ENCODE measurements at places on chromosomes 3 and 15. TPM values are rescaled to one million over a fixed set of nuclear protein-coding genes. Genes with fewer than 3 reads are reported as not detected.

- no peaks in the 10 kb centered on the region for H3K36me3 ChIP-seq
- no peak overlapping the region for H3K4me3 ChIP-seq
- H3K27ac ChIP-seq = no peak overlapping the region
- H3K4me1 ChIP-seq = no peaks in the 10 kb centered on the region
- no peak for DNase-seq
These were observed 40.2 kb upstream of the AGTR1 start for GRCh38 chr3:148657470-148657869.

DNA sequence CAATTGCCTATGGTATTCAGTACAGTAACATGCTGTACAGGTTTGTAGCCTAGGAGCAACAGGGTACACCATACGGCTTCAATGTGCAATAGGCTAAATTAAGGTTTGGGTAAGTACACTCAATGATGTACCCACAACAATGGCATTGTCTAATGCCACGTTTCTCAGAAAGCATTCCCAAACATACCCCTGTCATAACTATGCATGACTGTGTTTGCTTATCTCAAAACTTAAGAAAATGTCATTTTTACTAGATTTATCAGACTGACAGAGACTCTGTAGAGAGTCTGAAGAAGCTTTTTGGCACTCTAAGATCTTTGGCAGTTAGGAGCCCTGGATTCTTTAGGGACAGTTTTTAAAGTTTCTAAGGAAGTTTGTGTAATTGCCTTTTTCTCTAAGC lies 59.9 kb downstream of the MECOM start:
- no peak overlapping the region for H3K27ac ChIP-seq
- no peaks in the 10 kb centered on the region for H3K36me3 ChIP-seq
- H3K4me3 ChIP-seq = no peak overlapping the region
- peaks cover 10% of the 10 kb centered on the region for H3K27me3 ChIP-seq
- no peaks in the 10 kb centered on the region for H3K4me1 ChIP-seq

DNA sequence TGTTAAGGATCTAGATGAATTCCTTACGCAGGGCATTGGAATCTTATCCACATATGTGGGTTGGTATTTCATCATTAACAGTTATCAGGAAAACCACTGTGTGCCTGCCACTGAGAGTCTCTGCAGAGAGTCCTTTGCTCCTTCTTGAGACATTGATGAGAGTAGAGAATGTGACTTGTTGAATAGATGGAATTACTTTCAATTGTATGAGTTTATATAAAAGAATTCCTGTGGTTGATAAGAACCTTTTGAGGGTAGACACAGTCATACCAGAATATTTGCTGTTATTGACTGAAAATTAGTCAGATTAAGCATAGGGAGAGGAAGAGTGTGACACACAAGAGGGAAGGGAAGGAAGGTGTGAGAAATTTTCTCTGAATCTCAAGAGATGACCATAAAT lies 30.8 kb downstream of the ARHGEF26 start:
- H3K36me3 ChIP-seq = no peaks in the 10 kb centered on the region
- DNase-seq = no peak
- no peak overlapping the region for H3K4me3 ChIP-seq
- H3K4me1 ChIP-seq = no peaks in the 10 kb centered on the region
- H3K27ac ChIP-seq = no peak overlapping the region
- no peaks in the 10 kb centered on the region for H3K27me3 ChIP-seq

DNA sequence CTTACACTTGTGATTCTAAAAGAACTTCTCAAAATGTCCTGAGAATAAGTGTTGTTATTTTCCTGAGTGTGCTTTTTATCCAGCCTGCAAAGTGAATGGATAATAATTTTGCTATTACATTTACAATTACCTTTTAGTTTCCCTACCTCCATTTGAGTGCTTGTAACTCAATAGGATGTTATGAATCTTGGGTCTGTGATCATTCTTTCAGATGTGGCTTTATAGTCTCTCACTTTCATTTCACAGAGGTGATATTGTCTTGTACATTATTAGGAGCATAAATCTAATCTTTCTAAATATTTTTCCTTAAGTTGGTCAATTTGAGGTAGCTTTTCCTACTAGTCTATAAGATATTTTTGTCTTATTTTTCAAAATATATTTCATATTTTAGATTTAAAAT lies 386.3 kb upstream of the EPHA6 start:
- no peak for DNase-seq
- no peak overlapping the region for H3K27ac ChIP-seq
- no peak overlapping the region for H3K4me3 ChIP-seq
- H3K36me3 ChIP-seq = no peaks in the 10 kb centered on the region

DNA sequence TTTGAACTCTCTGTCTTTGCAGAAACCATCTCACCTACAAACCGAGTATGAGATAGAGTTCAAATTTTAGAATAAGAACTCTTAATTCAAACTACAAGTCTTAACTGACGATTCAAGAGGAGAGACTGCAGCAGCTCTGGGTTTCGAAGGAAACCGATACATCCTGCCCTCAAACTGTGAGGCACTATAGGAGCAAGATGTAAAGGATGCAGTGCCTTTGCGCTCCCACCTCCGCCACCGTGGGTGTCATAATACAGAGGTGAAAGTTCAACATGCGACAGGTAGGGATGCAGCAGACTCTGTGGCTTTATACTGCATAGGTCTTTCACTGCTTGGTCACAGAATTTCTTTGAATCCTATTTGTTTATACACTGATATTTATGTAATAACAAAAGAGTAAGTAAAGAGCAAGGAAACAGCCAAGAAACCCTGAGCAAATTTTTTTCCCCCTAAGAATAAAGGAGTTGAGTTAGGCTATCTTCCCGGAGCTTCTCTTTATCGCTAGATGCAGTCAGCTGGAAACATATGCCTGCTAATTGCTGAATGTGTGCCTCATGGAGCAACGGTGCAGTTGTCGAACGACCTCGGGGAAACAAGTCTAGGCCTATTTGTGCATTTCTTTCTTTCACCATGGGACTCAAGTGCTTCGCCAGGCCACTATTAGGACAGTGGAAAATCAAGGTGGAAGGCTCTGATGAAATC lies 1097.6 kb upstream of the CFAP20DC start:
- no peaks in the 10 kb centered on the region for H3K36me3 ChIP-seq
- H3K27me3 ChIP-seq = no peaks in the 10 kb centered on the region
- no peak for DNase-seq
- no peak overlapping the region for H3K4me3 ChIP-seq
- no peak overlapping the region for H3K27ac ChIP-seq
- H3K4me1 ChIP-seq = no peaks in the 10 kb centered on the region

DNA sequence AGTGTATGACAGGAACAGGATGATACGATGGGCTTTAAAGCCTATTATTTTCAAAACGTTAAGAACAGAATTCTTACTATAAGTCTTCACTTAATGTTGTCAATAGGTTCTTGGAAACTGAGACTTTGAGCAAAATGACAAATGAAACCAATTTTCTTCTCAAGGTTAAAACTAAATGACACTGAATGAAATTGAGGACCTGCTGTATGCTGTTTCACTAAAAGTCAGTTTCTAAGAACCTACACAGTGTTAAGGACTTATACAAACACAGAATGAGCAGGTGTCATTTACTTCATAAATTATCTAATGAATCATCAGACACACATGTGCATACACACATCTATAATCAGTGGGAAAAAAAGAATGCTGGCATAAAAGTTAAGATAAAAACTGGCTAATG lies 106.9 kb downstream of the RFTN1 start:
- H3K27ac ChIP-seq = no peak overlapping the region
- H3K4me3 ChIP-seq = no peak overlapping the region
- DNase-seq = no peak
- no peaks in the 10 kb centered on the region for H3K4me1 ChIP-seq

HHATL gene
- total RNA-seq = not detected

DNA sequence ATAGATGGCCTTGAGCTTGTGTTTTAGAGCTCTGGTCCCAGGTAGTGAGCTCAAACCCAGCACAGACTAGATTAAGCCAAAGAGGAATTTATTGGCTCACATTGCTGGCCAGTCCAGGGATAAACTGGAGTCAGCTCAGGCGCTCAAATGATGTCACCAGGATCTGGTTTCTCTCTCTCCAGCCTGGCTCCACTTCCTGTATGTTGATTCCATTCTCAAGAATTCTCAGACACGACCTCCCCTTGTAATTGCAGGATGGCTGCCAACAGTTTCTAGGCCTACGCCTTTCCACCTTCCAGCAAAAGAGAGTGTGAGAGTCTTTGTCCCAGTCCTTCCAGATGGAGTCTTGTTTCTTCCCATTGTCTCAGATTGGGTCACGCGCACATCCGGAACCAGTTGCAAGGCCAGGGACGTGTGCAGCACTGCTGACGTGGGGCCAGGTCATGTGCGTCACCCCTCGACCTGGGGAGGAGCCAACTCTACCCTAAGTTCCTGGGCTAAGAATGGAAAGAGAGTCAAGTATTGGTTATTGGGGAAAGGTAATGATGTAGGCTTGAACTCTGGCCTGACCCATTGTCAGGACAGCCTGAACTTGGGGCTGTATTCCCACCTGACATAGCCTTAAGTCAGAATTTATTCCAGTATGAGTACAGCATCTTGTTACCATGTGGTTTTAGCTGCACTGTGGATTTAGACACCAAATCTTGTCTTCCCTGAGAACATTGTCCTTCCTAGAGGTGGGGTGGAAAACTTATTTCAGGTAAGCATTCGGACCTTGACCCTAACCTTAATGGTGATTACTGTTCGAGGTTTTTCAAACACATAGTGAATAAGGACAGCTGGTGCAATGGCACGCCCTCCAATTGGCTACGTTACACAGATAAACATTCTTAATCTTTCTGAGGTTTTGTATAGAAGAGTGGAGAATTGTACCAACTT lies 31.6 kb downstream of the CACNA1D start:
- H3K27ac ChIP-seq = no peak overlapping the region
- H3K4me3 ChIP-seq = no peak overlapping the region
- no peaks in the 10 kb centered on the region for H3K36me3 ChIP-seq
- H3K27me3 ChIP-seq = no peaks in the 10 kb centered on the region
- DNase-seq = no peak
